ENCODE measurements at places on chromosomes 12 and 14.

DNA sequence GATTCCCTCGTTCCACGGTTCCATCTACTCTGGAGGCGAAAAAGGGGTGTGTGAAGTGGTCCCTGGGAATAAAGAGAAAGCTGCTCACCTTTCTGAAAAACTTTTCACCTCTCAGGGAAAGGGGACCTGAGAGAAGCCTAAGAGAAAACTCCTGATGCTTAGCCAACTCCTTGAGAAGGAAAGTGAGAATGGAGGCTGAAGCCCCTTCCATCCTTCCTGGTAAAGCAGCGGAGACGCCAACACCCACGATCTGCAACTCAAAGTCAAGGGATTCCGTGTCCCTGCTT, 110.0 kb downstream of the ARF6 start:
- DNase-seq: no peak

- no peak for DNase-seq
Observed at GRCh38 chr14:91363776-91364523, 53.7 kb downstream of the CCDC88C start.

- no peak for DNase-seq
Observed at GRCh38 chr12:26359576-26359975, 164.2 kb downstream of the SSPN start.

DNA sequence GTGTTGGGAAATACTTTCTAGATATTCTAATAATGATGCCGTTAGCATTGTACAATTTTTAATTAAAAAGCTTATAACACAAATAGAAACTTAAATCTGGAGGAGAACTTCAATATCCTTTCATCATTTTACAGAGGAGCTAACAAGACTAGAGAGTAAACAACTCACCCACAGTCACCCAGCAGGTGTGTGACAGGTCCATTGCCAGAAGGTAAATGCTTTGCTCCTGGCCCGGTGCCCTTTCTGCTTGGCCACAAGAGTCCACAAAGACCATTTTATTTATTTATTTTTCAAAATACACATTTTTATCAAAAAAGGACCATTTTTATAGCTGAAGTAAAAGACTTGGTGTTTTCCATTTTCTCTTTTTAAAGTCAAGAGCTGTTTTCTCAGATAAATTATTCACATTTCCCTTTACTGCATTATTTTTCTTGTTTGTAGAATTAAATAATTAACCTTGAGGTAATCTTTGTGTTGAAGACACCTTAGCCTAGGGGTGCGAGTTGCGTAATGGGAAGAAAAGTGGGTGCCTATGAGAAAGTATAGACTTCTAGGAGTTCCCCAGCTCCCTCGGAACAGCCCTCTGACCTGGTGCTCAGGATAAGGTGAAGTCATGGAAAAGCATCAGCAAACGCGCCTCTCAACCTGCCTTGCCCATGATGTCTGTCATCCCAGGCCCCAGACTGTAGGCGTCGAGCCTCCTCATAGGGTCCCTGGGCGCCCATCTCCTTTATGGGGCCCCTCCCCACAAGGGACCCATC, 26.3 kb upstream of the AMIGO2 start:
- no peak for DNase-seq

DNA sequence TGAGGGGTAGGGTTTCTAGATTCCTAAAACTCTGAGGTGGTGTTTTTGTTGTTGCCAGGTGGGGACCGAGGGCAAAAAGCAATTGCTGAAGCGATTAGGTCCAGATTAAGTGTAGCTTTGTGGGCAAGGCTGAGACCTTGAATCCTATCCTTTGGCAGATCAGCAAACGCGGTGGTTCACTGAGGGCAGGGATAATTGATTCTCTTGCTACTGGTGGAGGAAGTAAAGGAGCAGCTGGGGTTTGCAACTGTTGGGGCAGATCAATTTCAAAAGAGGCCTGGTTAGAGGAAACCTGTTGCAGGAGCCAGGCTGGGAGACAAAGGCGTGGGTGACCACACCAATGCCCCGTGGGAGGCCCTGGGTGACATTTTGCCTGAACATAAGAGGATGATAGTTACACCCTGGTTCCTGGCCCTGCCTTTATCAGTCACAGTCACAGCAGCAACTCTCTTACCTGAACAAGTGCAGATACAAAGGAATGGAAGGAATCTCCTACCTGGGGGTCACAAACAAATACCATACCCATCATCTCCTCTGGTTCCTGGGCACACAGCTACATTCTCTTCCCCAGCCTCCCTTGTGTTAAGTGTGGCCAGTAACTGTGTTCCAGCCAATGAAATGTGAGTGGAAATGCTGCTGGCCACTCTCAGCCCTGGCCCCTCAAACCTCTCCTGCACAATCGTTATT, 43.3 kb upstream of the RASSF3 start:
- no peak for DNase-seq
